Cerebellar nuclear complex (tissue), 1 donor: ENCODE measurements at places on chromosomes 11 and 22.
A peak's percentile ranks its signal among the peaks of the same experiment; 100 is the strongest.

GRCh38 chr11:101288392-101288791 is 158.8 kb upstream of the PGR start:
- DNase-seq = no peak

- DNase-seq = no peak
These were observed 457.3 kb upstream of the ISX start for GRCh38 chr22:34608540-34609115.

GRCh38 chr11:6664551-6664950 is 8.9 kb upstream of the DCHS1 start:
- DNase-seq = no peak

DNA sequence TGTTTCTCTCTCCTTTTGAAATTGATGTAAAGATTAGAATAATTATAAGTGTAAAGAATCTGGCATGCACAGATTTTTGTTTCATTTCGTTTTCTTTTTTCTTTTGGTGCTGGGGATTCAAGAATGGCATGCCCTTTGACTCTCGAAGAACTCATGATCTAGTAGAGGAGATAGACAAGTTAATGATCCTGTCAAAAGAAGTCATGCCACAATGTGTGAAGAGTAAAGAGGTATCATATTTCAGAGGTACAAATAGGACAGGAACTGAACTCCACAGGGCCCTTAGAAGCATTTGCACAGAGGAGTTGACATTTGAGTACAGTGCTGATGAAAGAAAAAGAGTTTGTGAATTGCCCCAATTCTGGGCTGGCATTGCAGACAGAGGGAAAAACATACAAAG is 708.0 kb upstream of the ARHGAP42 start:
- no peak for DNase-seq

DNA sequence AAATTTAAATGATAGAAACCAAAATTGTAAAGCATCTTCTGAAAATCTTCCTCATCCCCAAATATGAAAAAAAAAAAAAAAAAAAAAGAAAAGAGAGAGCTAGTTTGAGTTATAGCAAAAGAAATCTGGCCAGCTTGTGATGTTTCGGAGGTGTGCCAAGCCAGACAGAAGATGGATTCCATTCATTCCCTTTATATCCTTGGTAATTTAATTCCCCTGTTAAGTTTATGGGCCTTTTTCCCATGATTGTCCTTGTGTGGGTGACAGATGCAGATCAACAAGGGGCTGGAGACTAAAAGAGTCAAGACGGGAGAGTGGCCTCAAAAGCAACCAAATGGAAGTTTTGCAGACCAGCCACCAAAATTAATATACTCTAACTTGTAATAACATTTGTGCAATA is 47.6 kb upstream of the PARVA start:
- no peak for DNase-seq

- no peak for DNase-seq
These were observed 36.6 kb downstream of the RCOR2 start for GRCh38 chr11:63880403-63880790.

DNA sequence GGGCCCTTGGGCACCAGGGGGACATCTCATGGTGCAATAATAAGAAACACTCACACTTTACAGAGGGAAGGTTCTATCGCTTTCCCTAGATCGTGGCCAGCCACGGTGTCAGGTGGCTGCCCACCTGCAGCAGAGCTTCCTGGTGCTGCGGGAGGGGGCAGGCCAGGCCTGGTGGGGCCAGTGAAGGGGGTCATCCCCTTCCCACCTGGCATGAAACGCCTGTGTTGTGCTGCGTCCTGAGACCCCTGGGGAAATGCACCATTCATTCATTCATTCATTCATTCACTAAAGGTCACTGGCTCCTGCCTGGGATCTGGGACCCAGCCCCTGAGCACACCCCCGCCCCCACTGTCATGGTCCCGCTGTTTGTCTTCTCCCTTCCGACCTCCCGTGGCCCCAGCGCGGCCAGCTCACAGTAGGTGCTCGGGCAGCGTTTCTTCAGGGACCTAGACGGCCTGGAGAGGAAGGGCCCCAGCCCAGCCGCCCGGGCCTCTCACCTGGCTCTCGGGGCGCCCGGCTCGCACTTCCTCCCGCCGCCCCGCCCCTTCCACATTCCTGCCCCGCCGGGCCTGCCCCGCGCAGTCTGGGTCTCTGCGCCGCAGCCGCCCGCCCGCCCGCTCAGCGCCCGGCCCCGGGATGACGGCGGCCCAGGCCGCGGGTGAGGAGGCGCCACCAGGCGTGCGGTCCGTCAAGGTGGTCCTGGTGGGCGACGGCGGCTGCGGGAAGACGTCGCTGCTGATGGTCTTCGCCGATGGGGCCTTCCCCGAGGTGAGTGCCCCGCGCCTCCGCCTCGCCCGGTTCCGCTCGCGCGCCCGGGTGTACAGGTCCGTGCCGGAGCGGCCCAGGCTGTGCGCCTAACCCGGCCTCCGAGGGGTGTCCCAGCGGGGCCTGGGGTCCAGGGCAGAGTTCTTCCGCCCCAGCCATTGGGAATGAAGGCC is at the start of gene RHOD:
Gene RHOD (plus strand): TSS at position 581 of the 938 bp plus-strand sequence. CDS start 56 bp downstream, at position 637.
- no peak for DNase-seq

GRCh38 chr11:57377107-57377506 is 3.8 kb downstream of the PRG3 start:
- DNase-seq = no peak

DNA sequence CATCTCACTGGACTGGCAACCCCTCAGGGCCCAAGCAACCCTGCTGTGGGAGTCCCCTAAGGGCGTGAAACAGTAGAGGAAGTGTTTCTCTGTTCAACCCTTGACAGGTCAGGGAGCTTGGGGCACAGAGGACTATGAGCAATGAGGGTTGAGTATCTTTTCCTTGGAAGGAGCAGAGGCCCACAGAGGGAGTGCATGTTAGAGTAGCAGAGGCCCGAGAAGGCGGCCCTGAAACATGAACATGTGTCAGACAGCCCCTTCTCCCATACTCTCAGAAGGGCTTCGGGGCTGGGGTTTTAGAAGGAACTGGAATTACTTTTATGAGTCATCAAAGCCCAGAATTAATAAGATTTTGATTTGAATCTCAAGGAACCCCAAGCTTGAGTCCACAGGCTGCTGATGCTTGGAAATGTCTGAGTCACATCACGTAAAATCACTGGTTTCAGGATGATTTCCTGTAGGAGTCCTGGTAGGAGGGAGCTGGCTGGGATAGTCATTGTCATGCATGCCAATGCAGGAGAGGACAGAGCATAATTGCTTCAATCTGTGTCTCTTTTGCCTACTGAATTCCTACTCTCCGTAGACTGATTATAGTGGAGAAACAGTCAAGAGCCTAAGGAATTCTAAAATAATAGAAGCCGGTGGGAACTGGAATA is 22.6 kb downstream of the C11orf71 start:
- DNase-seq = no peak

DNA sequence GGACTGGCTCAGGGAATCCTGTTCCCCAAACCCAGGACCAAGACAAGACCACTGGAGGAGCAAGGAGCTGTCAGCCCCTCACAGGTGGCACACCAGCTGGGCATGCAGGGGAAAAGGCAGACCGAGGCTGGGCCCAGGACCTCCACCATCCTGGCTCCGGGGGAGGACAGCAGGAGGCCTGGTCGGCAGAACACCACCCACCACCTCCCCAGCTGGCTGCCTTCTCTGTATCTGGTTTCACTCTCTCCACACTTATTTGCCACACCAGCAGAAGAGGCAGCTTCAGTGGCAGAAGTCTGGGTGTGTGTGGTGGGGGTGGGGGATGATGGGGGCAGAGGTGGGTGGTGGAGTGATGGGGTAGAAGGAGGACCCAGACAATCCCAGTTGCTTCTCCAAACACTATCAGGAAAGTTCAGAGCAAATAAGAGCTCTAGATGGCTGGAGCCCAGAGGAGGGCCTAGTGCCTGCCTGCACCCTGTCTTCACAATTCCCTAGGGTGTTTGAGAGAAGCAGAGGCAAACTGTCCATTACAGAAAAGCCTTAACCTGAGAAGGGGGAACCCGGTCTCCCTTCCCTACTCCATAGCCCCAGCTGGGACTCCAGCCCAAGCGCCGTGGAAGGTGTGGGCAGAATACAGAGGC is 51.9 kb upstream of the CDON start:
- DNase-seq = no peak

DNA sequence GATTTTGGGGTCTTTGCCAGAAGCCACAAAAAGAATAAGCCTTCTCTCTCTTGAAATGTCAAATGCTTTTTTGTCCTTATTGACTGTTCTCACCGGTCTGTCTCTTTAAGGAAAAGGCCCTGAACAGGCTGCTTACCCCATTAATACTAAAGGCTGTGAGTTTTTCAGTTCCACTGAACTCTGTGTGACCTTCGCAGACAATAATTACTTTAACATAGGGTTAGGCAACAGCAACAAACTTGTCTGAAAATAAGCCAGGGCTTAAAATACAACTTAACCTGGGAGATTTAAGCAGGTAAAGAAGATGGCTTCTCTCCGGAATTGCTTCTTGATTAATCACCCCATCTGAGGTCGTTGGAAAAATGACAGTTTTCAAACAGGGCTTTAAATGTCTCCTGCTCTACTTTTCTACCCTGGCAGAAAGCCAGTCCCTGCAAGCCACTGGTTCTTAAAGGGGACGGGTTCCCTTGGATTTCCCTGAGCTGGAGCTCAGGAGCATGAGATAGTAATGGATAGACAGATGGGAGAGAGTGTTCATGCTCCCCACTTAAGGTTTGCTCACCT is 69.4 kb downstream of the ARL14EP start:
- DNase-seq = no peak

- DNase-seq = no peak
These were observed 6.7 kb upstream of the BRSK2 start for GRCh38 chr11:1382831-1383607.

GRCh38 chr11:92267968-92268367 is 43.4 kb downstream of the FAT3 start:
- DNase-seq = no peak

DNA sequence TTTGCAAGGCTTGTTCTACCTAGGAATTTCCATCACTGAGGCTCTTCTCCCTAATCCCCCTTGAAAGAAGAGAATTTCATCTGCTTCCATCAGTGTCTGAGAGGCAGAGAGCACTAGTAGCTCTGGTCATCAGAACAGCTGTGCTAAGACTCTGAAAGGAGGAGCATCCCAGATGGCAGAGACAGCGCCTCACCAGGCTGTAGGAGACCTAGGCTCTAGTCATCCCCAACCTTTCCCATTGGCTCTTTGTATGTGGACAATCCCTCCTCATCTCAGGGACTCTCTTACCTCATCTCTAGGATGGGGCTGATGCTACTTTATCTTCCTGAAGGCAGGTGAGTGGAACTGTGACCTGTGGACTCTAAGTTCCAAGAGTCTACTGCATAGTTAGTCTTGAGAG is 8.8 kb upstream of the OR9I1 start:
- DNase-seq = no peak

DNA sequence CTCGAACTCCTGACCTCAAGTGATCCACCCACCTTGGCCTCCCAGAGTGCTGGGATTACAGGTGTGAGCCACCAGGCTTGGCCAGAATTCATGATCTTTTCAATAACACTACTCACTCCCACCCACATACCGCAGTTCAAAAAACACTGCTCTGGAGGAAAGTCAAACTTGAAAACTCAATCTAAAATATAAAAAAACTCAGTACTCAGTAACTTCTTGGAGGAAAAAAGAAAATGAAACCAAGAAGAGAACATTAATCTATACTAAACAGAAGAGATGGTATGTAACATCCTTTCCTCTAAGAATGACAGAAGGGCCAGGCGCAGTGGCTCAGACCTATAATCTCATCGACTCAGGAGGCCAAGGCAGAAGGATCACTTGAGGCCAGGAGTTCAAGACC is 58.3 kb downstream of the MRTFA start:
- DNase-seq = no peak

GRCh38 chr11:59573216-59573615 is 42.4 kb downstream of the OSBP start:
- no peak for DNase-seq

GRCh38 chr22:50308597-50308935 is 1.1 kb upstream of the PLXNB2 start:
- no peak for DNase-seq

DNA sequence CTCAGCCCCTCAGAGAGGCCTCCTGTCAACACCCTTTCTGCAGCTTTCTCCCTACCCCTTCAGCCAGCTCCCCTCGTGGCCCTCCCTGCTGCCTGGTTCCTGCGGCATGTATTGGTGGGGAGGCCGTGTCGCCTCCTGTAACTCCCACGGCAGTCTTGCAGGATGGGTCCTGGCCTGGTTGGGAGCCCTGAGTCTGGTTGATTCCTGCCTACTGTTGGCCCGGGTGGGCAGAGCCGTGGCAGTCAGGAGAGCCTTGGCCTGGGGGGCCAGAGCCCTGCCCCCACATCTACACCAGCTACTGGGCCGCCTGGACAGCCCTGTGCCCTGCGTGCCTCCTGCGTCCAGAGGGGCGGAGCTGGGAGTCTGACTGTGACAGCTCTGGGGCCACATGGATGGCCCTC is 30.3 kb upstream of the GRAMD4 start:
- no peak for DNase-seq

DNA sequence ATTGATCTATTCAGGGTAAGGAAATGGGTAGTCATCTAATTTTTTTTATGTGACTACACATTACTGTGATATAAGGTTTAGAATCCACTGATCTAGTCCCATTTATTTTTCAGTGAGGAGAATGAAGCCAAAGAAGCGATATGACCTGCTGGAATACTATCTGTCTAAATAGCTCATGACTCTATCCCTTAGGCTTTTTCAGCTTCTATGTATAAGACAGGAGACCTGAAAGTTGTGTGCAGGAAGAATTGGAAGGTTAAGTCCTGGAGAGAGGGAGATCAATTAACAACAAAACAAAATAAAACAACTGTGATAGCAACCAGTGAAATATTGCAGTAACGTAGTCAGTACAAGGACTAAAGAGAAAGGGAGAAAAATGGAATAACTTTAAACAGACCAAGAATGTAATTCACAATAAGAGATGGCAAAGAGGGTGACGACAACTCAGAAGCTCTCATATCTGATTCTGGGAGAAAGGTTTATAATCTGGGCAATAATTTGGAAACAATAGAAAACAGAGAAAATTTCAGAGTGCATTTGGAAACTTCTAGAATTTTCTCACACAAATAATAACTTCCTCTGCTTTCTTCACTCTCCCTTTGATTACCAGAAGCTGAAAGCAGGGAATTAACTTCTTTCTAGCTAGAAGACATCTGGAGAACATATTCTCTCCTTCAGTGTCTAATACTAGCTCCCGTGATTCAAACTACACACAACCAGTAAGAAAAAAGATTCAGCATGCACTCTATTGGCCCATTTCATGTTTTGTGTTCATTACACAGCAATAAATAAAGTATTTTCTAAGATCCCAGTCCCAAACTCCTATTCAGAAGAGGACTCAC is 19.2 kb upstream of the CASP12 start:
- DNase-seq = no peak

DNA sequence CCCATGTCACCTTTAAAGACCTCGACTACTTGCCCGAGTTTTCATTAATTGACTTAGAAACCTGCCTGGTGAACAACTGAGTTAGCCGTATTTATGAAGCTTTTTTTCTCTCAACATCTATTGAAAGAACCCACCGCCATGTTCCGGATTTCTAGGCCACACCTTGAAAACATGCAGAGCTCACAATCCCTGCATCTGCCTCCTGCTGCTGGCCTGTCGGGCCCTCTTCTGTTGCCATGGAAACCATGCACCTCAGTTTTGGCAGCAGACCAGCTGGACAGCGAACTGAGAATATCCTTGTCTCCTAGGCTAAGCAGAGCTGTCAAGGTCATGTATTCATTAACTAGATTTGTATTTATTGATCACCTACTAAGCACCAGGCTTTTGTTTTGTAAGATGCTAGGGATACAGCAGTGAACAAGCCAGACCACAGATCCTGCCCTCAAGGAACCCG is 4.3 kb upstream of the PATZ1 start:
- peak; percentile 86 for DNase-seq

GRCh38 chr11:133166662-133167061 is 365.6 kb downstream of the OPCML start:
- no peak for DNase-seq

- peak; percentile 45 for DNase-seq
These were observed 28.3 kb upstream of the WNT11 start for GRCh38 chr11:76234416-76235232.

- DNase-seq = no peak
These were observed 20.8 kb downstream of the KCNE3 start for GRCh38 chr11:74446532-74446938.
